ENCODE measurements at places on chromosomes 6 and 20.
A peak's percentile ranks its signal among the peaks of the same experiment; 100 is the strongest.

- no peaks in the 10 kb centered on the region for H3K36me3 ChIP-seq
- no peak overlapping the region for H3K4me3 ChIP-seq
- no peaks in the 10 kb centered on the region for H3K27me3 ChIP-seq
- peak; percentile 56 for DNase-seq
Observed at GRCh38 chr6:169839493-169839892, 88.1 kb downstream of the ERMARD start.

DNA sequence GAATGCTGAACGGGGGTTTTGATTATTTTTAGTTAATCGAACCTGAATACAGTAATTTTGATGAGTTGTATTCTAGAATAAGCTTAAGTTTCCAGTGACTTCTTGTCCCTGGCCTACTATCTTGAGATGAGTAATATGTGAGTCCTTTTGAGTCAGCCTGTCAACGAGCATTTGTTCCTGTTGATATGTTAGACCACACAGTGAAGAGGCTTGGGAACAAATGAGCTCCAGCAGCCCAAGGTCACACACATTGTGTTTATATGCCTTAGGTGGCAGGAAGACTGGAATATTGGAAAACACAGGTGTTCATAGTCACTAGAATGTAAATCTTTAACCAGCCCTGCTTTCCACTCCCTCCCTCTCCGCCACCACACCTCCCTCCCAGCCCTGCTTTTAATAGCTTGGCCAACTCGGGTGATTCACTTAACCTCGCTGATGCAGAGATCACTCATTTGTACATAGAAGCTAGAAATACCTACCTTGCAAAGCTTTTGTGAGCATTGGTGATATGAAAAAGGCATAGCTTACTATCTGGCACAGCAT, 9.1 kb downstream of the SMPDL3A start:
- peak overlapping the region; percentile 65 for H3K27ac ChIP-seq
- DNase-seq: no peak
- H3K4me1 ChIP-seq: peaks cover 72% of the 10 kb centered on the region
- no peaks in the 10 kb centered on the region for H3K27me3 ChIP-seq

DNA sequence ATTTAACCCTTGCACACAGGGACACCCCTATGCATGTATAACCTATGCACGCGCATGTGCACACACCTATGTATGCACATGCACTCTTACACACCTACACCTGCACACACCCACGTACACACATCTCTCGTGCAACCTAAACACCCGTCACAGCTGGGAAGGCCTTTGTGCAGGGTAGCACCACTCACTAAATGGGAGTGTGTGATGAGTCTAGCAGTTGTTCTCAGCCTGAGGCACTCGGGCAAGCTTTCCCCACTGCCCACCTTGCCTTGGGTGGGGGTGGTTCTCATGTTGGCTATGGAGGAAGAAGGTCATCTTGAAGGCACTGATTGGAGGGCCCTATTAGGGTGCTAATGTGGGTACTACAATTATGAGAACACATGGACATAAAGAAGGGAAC, 85.8 kb downstream of the DLL1 start:
- H3K27me3 ChIP-seq: no peaks in the 10 kb centered on the region
- H3K4me3 ChIP-seq: no peak overlapping the region

- no peak overlapping the region for H3K4me3 ChIP-seq
- no peaks in the 10 kb centered on the region for H3K36me3 ChIP-seq
- H3K27ac ChIP-seq: no peak overlapping the region
- DNase-seq: no peak
- no peaks in the 10 kb centered on the region for H3K27me3 ChIP-seq
- H3K4me1 ChIP-seq: no peaks in the 10 kb centered on the region
Observed at GRCh38 chr6:17233531-17233930, 47.6 kb upstream of the RBM24 start.

DNA sequence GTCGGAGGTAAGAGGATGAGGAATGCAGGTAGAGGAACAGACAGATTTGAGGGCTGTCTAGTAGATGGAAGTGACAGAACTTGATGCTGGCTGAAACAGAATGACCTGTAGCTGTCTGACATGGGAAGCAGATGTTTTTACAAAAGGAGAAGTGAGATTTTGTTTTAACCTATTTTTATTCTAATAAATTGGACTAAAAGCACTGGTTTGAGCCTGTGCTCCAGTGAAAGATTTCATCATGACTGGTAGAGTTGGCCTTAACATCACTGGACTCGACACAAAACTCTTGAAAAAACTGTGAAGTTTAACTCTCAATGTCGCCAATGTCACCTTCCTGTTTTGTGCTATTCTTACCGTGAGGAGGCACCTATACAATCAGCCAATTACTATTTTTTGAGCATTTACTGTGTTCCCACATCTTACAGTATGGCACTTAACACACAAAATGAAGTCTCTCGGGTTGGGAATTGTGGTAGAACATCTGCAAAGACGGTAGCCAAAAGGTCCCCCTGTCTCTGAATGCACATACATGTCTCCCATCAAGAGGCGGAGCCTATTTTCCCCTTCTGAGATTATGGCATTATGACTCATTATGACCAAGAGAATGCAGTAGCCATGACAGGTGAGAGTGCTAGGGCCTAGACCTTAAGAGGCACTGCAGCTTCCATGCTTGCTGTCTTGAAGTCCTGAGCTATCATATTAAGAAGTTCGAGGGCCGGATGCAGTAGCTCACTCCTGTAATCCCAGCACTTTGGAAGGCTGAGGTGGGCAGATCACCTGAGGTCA, 93.2 kb downstream of the FOXF2 start:
- H3K27me3 ChIP-seq: no peaks in the 10 kb centered on the region
- H3K36me3 ChIP-seq: no peaks in the 10 kb centered on the region
- no peak for DNase-seq
- H3K27ac ChIP-seq: no peak overlapping the region
- H3K4me1 ChIP-seq: peaks cover 12% of the 10 kb centered on the region

DNA sequence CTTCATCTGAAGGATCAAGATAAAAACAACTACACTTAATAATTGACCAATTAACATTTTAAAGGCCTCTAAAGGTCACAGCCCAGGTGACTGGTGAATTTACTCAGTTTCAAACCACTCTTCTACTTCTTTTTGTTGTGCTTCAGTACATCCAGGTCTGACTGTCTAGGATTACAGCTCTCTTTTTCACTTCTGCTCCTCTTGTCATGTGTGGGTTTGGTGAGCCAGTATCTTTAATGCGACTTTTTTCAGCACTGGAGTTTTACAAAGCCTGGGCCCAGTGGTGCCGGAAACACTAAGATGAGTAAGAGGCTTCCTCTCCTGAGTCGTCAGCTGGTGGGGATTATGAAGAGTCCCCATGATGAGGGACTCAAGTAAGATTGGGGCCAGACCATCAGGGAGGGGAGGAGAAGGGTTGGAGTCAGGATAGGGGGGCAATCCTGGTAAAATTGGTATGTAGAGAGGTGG, 27.0 kb downstream of the HECA start:
- no peaks in the 10 kb centered on the region for H3K36me3 ChIP-seq
- DNase-seq: no peak
- no peak overlapping the region for H3K27ac ChIP-seq
- H3K4me1 ChIP-seq: peaks cover 77% of the 10 kb centered on the region
- no peaks in the 10 kb centered on the region for H3K27me3 ChIP-seq

GRCh38 chr20:45957021-45957941, 14.7 kb downstream of the ZNF335 start:
- no peak for DNase-seq
- H3K27me3 ChIP-seq: no peaks in the 10 kb centered on the region

- H3K36me3 ChIP-seq: no peaks in the 10 kb centered on the region
- no peak for DNase-seq
- H3K27me3 ChIP-seq: no peaks in the 10 kb centered on the region
- H3K4me1 ChIP-seq: peaks cover 4% of the 10 kb centered on the region
- no peak overlapping the region for H3K27ac ChIP-seq
- no peak overlapping the region for H3K4me3 ChIP-seq
Observed at GRCh38 chr6:132023490-132023889, 72.3 kb upstream of the CCN2 start.

DNA sequence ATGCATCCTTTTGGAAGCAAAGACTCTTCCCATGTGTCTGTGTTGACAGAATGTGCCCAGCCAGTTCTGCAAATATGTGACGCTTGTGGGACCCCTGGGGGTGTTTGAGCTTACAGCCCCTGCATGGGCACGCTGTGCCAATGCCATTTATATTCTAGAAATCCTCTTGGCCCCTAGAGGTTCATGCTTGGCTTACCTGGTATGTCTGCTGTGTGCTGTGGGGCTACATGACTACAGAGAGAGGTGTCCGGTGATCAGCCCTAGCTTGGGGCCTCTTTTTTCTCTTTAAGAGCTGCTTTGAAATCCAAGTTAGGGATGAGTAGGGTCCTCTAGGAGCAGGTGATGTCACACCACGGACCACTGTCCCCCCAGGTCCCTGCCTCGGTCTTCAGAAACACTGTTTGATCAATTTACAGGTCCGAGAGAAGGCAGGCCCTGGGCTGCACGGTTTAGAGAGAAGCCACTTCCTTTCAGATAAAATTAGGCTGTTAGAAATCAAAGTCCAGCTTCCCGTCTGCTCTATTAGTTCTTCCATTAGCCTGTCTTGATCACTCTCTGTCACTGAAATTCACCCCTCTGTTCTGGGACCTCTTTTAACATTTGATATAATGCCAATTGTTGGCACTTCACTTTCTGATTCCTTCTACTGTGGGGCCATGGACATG, 26.5 kb downstream of the BCAS4 start:
- H3K27me3 ChIP-seq: no peaks in the 10 kb centered on the region
- no peak overlapping the region for H3K4me3 ChIP-seq
- H3K4me1 ChIP-seq: peaks cover 8% of the 10 kb centered on the region

DNA sequence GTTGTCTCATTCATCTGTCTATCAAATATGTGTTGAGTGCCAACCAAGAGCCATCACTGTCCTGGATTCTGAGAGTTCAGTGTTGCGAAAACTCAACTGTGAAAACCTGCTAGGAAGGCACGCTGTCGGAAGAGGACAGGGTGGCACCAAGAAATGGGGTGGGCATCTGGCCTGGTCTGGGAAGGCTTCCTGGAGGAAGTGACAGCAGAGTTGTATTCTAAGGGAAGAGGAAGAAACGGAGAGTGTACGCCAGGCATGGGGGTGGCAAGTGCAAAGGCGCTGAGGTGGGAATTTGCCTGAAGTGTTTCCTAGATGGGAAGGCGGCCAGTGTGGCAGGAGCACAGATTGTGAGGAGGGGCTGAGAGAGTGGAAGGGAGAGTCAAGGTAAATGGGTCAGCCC, 91.2 kb downstream of the ANKRD60 start:
- H3K4me3 ChIP-seq: no peak overlapping the region
- H3K36me3 ChIP-seq: no peaks in the 10 kb centered on the region
- H3K27ac ChIP-seq: no peak overlapping the region
- H3K4me1 ChIP-seq: no peaks in the 10 kb centered on the region

GRCh38 chr6:108366236-108366635, 71.4 kb downstream of the AFG1L start:
- no peak for DNase-seq
- H3K36me3 ChIP-seq: no peaks in the 10 kb centered on the region
- H3K4me3 ChIP-seq: no peak overlapping the region
- no peaks in the 10 kb centered on the region for H3K27me3 ChIP-seq
- H3K27ac ChIP-seq: no peak overlapping the region
- peaks cover 7% of the 10 kb centered on the region for H3K4me1 ChIP-seq

DNA sequence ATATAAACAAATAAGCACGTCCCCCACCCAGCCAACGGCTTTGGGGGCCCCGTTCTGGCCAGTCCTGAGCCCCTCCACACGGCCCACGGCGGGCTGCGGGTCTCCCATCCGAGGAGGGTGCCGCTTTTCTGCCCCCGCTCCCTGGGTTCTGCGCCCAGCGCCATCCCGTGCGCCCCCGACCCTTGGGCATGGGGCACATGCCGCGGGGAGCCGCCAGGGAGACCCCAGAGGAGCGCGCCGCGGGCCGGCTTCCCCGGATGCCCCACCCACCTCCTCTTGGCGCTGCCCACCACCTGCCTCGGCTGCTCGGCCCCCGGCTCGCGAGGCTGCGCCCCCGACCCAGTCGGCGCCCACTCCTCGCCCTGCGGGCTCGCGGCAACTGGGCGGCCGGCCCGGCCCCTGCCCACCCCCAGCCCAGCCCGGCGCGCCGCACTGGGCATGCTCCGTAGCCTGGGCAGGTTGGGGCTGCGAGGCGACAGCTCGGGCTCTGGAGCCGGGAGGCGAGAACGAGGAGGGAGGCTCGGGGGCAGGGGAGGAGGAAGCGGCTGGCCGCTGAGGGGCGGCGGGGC, 570 bp upstream of the PLCB4 start:
- no peaks in the 10 kb centered on the region for H3K36me3 ChIP-seq
- no peak for DNase-seq
- peak overlapping the region; percentile 83 for H3K27ac ChIP-seq
- peaks cover 11% of the 10 kb centered on the region for H3K4me1 ChIP-seq
- H3K27me3 ChIP-seq: no peaks in the 10 kb centered on the region

DNA sequence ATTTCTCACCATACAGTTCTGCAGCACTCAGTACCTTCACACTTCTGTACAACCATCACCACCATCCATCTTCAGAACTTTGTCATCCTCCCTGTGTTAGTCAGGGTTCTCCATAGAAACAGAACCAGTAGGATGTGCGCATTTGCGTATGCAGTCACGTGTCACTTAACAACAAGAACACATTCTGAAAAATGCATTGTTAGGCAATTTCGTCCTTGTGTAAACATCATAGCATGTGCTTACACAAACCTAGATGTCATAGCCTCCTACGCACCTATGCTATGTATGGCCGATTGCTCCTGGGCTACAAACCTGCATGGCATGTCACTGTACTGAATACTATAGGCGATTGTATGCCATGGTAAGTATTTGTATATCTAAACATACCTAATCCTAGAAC, 66.2 kb upstream of the PTPRT start:
- no peaks in the 10 kb centered on the region for H3K4me1 ChIP-seq
- no peak for DNase-seq
- no peak overlapping the region for H3K27ac ChIP-seq

GRCh38 chr20:49285233-49285668, 7.4 kb upstream of the ZNFX1 start:
- H3K36me3 ChIP-seq: peaks cover 98% of the 10 kb centered on the region
- H3K4me1 ChIP-seq: peaks cover 48% of the 10 kb centered on the region
- no peaks in the 10 kb centered on the region for H3K27me3 ChIP-seq
- DNase-seq: no peak
- H3K27ac ChIP-seq: no peak overlapping the region

- H3K4me1 ChIP-seq: peaks cover 41% of the 10 kb centered on the region
- DNase-seq: no peak
- H3K27ac ChIP-seq: no peak overlapping the region
- no peaks in the 10 kb centered on the region for H3K36me3 ChIP-seq
- no peak overlapping the region for H3K4me3 ChIP-seq
- H3K27me3 ChIP-seq: no peaks in the 10 kb centered on the region
Observed at GRCh38 chr6:110529907-110530306, 53.5 kb upstream of the SLC22A16 start.

DNA sequence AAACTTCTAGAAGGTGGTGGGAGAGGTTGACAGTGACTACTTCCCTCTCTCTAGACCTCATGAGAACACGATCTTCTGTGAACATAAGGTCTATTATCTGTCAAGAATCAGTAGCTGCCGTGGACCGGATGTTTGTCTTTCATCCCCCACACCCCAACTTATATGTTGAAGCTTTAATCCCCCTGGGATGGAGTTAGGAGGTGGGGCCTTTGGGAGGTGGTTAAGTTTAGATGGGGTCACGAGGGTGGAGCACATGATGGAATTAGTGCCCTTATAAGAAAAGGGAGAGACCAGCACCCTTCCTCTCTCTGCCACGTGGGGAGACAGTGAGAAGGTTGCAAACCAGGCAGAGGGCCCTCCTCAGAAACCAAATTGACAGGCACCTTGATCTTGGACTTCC, 409.1 kb downstream of the QKI start:
- no peak overlapping the region for H3K27ac ChIP-seq
- H3K36me3 ChIP-seq: no peaks in the 10 kb centered on the region
- H3K27me3 ChIP-seq: no peaks in the 10 kb centered on the region
- H3K4me1 ChIP-seq: no peaks in the 10 kb centered on the region
